ENCODE measurements at places on chromosomes 11 and 22. TPM values are rescaled to one million over a fixed set of nuclear protein-coding genes. Genes with fewer than 3 reads are reported as not detected.

DNA sequence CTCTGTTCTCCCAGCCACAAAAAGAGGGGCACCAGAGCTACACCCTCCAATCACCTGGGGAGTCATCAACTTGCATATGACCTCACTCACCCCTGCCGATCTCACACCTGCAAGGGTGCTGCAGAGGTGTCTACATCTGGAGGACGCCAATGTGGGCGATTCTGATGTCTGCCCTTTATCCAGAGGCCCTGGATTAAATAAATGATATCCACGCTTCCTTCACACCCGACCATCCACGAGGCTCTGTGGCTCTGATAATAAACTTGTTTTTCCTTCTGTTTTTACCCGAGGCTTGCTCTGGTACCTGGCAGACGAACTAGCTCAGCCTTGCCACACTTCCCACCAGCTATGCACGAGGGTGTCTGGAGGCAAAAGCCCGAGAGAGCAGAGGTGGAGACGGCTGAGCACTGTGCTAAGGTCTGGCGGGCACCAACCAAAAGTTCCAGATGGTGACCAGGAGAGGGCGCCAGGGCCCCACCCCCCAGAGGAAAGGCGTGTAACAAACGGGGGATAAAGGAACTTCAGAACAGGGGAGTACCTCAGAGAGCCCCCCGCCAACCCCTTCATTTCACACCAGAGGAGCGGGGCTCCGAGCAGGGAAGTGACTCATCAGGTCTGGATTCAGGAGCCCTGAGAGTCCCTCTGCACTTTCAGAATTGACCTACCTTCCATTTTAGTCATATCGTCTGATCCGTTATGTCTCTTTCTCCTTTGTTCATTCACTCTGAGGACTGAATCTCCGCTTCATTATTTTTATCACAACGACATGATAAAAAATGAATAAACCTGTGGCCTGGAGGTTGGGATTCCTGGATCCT lies 13.5 kb downstream of the SCN3B start:
- peak; percentile 13 for DNase-seq

DNA sequence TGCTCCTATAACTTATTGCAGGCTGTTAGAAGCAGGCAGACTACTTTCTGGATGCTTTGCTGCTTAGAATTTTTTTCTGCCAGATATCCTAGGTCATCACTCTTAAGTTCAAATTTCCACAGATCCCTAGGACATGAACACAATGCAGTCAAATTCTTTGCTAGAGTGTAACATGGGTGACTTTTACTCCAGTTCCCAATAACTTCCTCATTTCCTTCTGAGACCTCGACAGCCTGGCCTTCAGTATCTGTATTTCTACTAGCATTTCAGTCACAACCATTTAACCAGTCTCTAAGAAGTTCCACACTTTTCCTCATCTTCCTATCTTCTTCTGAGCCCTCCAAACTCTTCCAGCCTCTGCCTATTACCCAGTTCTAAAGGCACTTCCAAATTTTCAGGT lies 60.4 kb upstream of the ZBED5 start:
- DNase-seq, result no peak

DNA sequence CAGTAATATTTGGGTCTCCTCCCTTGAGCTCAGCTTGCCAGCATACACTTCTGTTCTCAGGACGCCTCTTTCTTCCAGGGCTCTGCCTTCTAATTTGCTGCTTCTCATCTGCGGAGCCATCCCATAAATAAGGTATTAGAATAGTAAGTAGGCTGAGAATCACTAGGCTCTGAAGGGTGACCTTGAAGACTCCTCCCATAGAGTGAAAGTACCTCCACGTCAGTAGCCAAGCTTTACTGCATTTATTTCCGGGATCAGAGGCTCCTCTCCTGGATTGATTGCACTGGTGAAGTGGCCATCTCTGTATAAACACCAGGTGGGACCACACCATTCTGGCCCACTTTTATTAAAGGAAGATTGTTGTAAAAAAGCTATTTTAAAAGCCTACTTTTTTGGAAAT lies 315.5 kb downstream of the FAT3 start:
- no peak for DNase-seq

- no peak for DNase-seq
These were observed 158.9 kb downstream of the CADM1 start for GRCh38 chr11:115345361-115345760.

- no peak for DNase-seq
These were observed 265.7 kb downstream of the OR4C45 start for GRCh38 chr11:50298182-50298988.

- peak; percentile 52 for DNase-seq
These were observed 4.3 kb upstream of the BAIAP2L2 start for GRCh38 chr22:38114484-38115398.

GRCh38 chr11:88569342-88569741 lies 231.8 kb upstream of the CTSC start:
- no peak for DNase-seq

DNA sequence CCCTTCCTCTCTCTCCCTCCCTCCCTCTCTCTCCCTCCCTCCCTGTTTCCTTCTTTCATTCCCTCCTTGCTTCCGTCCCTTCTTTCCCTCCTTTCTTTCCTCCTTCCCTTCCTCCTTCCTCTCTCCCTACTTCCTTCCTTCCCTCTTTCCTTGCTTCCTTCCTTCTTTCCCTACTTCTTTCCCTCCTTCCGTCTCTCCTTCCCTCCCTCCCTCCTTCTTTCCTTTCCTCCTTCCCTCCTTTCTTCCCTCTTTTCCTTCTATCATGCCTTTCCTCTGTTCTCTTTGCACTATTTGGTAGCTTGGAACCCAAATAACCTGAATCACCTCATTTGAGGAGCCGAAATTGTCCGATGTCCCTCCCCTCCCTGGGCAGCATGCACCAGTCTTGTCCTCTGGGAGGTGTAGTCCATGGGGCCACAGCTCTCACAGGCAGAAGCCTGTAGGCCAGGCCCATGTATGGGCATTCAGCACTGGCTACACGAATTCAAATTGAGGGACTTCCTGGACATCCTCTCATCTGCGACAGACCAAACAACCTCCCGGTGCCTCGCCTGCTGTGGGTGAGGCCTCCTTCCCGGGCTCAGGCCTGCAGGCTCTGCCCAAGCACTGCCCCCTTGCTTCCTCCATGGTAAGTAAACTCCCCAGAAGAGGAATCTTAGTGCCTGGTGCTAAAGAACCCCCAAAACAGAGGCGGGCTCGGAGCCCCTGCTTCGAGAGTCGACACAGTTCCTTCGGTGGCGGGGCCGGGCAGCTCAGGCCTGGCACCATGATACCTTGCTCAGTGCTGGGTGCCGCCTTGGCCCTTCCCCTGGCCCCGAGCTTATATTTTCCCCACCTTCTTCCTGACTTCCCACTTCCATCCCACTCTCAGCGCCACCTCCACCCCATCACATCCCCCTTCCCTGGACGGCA lies 454.1 kb upstream of the CADM1 start:
- no peak for DNase-seq

DNA sequence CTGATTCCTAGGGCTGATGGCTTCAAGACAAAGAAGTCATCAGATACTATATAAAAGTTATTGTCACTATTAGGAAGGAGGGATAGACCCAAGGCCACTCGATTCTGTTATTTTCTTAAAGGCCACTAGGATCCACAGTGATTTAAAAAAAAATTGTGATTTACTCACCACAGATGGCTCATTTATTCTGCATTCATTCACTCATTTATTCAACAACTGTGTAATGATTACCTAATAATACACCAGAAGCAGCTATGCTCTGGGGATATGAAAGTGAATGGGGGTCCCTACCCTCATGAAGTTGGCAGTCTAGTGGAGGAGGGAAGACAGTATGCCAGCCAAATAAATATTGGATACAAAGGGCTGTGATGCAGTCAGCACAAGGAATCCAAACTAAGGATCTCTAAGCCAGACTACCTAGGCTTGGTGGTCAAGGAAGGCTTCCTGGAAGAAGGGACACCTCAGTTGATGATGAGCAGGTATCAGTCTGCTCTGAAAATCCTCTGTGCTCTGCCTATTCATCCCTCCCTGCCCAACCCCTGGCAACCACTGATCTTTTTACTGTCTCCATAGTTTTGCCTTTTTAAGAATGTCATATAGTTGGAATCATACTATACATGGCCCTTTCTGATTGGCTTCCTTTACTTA lies 110.5 kb downstream of the NAT10 start:
- DNase-seq, result no peak

- no peak for DNase-seq
These were observed 19.0 kb downstream of the TSKU start for GRCh38 chr11:76802151-76802550.

DNA sequence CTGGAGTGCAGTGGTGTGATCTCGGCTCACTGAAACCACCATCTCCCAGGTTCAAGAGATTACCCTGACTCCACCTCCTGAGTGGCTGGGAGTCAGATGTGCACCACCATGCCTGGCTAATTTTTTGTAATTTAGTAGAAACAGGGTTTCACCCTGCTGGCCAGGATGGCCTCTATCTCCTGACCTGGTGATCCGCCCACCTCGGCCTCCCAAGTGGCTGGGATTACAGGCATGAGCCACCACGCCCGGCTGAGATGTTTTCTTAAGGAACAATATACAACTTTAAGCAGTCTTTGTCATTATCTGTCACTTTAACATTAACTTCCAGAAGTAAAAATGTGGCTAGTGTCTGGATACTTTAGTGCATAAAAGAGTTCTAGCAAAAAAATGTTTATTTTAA lies 272.6 kb upstream of the FAT3 start:
- DNase-seq, result no peak

- DNase-seq, result no peak
These were observed 2.8 kb upstream of the UPK2 start for GRCh38 chr11:118953265-118953664.

DNA sequence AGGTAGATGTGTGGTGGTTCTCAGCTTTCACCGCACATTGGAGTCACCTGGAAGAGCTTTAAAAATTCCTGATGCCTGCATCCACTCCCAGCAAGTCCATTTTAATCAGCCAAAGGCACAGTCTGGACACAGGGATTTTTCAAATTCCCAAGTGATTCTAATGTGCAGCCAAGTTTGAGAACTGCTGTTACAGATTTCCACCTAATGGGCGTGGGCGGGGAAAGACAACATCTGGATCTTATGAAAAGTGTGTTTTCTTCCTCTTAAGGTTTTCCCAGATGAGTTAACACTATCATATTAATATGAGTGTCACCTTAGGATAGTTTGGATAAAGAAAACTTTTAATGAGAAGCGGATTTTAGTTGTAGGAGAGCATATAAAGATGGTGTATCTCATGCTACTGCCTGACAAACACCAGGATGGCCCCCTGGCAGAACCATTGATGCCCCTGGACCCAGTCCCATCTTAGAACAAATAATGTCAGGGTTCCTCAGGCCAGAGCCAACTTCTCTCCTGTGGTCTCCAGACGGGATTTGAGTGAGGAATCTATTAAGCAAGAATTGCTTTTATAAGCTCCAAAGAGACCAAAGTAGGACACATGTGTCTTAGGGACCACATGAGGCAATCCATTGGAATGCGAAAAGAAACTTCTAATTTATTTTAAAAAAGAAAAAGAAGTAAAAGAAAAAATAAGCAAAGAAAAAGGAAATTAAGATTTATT lies 31.9 kb downstream of the POU2AF1 start:
- DNase-seq, result no peak

DNA sequence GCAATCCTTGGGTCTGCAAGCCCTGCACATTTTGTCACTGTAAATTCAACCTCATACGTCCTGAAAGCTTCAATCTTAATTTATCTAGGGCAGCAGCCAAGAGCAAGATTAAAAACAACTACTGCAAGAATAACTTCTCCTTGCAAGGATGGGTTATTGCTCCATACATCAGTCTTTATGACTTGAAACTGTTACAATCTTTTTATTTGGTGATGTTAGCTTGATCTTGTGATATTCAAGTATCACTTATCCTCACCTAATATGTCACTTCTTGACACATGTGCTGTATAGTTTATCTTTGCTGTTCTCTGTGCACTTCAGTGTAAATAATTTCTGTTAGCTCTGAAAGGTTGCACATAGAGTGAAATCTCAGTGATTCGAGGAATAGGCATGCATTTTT lies 14.7 kb upstream of the APLP2 start:
- DNase-seq, result no peak

GRCh38 chr22:36816339-36816635 lies 548 bp downstream of the PVALB start:
- no peak for DNase-seq

DNA sequence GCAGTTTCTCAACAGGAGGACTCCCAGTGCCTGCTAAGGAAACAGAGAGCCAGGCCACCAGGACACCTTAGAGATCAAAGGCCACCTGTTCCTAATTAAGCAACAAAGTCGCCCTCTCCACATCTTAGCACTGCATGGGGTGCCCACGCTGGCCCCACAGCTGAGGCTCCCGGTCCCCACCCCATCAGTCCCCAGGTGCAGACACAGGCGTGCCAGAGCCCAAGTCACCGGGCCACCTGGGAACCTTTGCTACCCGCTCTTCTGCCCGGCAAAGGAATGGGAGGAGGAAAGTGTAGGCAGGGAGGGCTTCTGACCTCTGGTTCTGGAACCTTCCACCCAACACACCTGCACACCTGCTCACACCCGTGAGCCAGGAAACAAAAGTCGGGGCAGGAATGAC lies 85.5 kb upstream of the PRR5 start:
- no peak for DNase-seq

DNA sequence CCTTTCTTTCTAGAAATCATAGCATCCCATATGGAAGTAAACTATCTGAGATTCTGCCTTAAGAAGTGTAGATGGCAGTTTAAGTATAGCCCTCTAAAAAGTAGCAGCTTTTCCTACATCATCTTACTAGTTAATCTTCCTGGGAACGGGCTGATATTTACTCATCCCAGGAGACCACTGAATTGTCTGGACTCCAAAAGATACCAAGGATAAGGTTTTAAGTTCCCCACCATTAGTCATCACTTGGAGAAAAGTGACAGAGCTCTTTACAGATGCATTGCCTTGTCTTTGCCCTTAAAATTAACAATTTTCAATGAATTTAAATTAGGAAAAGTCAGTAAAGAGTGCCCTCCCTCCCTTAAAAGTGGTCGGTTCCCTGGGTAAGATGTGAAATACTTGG lies 129.5 kb downstream of the MAML2 start:
- DNase-seq, result no peak

GRCh38 chr22:18954990-18955571 lies 19.0 kb upstream of the PRODH start:
- no peak for DNase-seq

Gene CALCA
- not detected for polyA plus RNA-seq

Gene UPK3A
- 0.55 TPM for polyA plus RNA-seq

Gene C22orf42
- polyA plus RNA-seq, result not detected

Gene GPHA2
- polyA plus RNA-seq, result not detected

Gene HBG1
- not detected for polyA plus RNA-seq

Measured in naive B cell (primary cell).